ENCODE measurements at places on chromosomes 13 and 19.

- DNase-seq = no peak
Measured at GRCh38 chr19:12802267-12803106, 618 bp downstream of the THSD8 start.

DNA sequence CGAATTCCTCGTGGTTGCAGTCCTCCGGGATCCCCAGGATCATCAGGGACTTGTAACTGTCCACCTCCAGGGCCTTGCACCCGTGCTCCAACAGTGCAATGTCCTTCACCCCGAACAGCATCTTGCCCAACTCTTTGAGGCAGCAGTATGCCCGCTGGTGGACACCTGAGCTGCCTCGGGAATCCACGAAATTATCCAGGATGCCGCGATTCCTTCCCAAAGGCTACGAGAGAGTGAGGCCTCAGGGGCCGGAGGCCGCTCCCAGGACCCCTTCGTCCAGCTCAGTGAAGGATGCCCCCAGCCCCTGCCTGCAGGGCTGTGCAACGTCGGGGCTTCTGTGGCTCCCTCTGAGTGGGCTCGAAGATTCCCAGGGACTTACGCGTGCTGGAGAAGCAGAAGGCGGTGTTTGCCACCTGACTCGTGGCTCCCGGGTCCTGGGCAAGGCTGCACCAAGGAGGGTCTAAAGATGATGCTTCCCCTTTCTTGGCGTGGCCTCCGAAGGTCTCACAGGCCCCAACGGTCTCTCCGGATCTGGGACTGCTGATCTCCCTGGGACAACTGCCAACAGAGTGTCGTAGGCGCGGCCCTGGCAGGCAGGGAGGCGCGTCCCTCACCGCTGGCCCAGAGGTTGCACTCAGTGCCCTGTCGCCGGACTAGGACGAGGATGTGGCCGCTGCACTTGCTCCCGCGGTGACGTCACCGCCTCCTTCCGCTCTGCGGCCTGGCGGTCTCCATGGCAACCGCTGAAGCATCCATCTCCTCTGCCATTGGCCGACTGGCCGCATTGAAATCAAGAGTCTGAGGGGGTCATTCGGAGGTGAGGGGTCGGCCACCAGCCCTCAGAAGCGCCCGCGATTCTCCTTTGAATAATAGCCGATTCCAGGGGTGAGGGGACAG lies at the start of gene PNMA8C:
TSS of gene PNMA8C (minus strand) at position 698 of the 897 bp plus-strand sequence. CDS start at position 121, 577 bp downstream.
- DNase-seq = peak; percentile 28

DNA sequence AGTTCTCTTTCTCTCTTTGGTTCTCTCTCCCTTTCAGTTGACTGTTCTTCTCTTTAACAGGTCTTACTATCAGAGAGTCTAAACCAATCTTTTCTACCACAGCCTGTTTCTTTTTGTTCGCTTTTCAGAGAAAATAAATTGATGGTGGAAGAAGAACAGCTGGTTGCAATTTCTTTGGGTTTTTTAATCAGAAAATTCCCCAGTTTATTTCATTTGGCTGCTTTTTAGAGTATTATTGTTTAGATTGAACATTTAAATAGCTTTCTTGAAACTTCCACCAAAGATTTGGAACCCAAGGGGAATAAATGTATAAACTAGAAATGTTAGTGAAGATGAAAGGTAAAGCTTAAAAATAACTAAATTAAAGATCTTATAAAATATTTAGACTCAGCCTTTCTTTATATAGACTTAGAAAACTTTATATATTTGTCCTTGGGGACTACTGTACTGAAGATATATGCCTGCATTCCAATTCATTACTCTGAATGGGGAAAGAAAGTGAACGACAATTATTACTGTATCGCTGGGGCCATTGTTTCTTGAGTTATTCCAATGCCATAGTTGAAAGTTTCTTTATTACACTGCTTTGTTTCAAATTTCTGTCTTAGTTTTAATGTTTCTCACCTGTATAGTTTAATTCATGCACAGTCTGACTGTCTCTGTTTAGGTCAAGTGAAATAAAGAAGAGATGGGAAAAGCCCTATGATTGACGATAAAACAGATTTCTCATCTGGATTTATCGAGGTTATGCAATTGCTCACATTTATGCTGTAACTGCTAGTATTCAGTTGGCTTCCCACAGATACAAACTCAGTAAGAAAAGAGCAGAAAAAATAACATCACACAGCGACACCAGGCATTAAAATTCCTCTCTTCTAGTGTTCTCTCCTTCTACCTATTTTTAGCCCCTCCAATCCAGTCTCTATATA lies 169.4 kb upstream of the CSNK1A1L start:
- DNase-seq = no peak

- DNase-seq = no peak
Measured at GRCh38 chr19:11797491-11797890, 832 bp upstream of the ZNF491 start.

DNA sequence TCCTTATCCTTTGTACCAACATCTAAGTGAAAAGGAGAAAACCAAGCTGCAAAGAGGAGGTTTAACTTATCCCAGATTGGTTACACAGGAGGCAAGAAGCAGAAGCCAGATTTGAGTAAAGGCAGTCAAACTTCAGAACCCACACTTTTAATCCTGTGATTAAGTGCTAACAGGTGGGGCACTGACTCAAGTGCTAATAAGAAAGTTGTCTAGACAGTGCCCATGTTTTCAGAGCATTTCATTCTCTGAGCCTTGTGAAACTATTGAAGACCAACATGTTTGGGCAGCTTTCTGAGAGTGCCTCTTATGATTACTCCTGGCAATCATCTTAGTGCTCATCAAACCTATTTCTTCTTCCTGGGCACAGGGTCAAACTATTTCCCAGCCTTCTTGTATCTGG lies 380.8 kb downstream of the KCNRG start:
- no peak for DNase-seq

DNA sequence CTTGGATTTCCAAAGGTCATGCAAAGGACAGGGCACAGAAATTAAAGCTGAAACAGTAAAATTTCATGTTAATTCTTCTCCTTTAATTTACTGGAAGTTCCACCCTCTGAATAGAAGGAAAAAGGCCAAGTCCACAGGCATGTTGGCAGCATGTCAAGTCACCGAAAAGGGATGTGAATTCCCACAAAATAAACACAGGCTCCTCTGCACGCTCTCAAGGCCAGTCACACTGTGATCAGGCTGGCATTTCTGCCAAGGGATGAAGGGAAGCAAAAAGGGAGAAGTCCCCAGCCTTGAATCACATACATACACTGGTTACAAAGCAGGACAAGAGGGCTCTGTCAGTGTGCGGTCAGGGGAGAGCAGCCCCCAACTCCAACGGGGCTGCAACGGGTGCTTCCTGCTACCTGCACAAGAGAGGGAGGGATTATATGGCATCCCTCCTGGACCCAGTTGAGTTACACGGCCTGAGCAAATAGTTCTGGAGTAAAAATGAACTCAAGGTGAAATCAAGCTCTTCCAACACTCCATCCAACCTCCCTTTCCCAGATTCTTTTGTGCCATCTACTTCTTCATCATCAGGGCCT lies 6.9 kb downstream of the DCLK1 start:
- no peak for DNase-seq

DNA sequence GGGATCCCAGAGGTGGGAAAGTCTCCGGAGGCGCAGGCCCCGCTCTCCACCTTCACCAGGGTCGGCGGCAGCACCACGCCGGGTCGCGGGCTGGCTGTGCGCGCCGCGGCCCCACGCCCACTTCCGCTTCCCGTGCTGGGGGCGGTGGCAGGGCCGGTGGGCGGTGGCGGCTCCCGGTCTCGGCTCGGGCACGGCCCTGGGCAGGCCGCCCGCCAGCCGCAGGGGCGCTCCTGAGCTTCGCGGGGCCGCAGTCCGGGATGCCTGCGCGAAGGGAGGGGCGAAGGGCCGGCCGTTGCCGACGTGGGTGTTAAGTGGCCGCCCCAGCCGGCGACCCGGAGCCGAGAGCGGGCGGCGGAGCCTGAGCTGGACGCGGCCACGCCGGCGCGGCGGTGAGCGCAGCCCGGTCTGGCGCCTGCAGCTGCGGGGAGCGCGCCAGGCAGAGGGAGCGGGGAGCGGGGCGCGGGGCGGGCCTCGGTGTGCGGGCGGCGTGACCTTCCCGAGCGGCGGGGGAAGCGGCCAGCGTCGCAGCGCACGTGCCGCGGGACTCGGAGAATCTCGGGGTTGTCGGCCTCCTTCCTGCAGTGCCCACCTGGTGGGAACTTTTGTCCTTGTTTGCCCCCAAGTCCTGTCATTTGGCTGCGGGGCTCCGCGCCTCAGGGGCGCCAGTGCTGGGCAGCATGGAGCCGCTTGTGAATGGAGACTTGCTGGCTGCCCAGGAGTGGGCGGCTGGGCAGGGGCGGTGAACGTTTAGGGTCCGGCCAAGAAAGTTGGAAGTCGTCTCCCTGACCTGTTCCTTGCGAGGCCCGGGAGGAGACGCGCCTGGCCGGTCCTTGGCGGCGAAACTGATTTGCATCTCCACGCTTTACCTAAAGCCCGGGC lies at the start of gene SLC25A15:
TSS of gene SLC25A15 (plus strand) at position 337 of the 879 bp plus-strand sequence. CDS start 3,616 bp downstream, outside the sequence.
- peak; percentile 68 for DNase-seq

DNA sequence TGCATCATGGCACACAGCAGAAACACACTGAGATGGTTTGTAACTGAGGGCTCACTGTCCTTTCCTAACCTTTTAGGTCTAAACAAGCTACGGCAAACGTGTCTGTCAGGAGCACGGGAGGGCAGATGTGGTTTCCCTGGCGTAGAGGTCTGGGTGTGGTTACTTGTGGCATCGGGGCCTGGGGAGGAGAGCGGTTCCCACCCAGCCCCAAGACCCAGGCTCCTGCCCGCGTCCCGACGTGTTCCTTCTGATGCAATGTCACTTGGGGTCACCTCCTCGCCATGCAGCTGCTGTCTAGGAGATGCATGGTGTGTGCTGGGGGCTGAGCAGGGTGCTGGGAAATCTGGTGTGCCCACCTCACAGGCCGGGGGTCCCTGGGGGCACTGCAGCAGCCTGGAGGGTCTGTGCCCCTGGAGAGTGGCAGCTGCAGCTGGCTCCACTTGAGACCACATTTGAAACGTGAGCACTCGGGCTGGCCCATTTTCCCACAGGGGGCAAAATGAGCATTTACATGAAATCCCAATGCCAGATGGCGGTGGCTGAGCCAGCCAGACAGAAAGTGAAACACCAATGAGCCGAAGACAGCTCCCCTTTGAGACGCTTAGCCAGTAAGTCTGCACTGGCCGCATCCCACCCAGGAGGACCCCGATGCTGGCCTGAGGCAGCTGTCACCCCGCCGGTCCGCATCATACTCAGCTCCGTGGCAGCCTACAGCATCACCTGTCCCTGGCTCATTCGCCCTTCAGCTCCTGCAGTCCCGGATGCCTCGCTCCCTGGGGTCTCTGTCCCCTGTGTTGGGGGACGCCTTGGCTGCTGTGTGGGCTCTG lies 22.3 kb upstream of the MYDGF start:
- no peak for DNase-seq

DNA sequence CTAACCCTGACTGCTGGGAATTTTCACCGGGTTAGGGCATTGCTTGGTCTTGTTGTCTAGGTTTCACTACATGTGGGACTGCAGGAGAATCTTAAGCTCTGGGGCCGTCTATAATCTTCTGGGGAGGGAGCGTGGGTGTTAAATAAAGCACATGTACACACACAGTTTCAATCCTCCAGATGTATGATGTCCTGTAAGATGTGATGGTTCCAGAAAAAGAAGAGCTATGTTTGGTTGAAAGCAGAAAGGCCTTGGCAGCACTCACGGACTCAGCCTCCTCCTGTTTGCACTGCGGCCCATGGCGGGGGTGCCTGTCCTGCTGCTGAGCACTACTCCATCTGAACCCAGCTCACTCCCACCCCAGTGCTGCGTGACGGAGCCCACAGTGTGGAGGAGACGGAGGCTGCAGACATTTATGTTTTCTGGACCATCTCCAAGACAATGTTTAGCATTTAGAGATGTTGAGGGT lies 343.5 kb downstream of the TEX29 start:
- DNase-seq = no peak

DNA sequence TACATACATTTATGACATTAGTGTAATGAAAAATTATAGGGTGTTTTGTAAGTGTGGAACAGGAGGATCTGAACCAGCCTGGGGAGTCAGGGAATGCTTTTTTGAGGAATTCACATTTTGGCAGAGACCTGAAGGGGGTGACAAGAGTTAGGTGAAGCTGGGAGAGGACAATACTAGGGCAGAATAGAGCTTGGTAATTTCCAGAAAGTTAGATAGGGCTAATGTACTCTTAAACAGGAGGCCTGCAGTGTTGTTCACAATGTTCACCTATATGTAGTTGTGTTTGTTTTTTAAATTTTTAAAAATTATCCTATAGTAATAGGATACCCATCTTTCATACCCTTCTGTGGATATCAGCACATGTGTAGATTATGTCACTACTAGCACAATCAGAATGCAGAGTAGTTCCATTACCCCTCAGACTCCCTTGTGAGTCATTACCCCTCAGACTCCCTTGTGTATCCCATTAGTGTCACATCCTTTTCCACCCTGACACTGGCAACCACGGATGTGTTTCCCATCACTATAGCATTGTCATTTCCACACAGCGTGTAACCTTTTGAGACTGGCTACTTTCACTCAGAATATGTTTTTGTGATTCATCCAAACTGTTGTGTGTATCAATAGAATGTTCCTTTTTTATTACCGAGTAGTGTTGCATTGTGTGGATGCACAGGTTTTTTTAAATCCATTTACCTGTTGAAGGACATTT lies 43.1 kb downstream of the PCCA start:
- DNase-seq = no peak

- no peak for DNase-seq
Measured at GRCh38 chr19:38685666-38686529, 38.4 kb downstream of the ACTN4 start.

GRCh38 chr19:57363688-57364181 lies 384 bp downstream of the TRAPPC2B start:
- DNase-seq = no peak

DNA sequence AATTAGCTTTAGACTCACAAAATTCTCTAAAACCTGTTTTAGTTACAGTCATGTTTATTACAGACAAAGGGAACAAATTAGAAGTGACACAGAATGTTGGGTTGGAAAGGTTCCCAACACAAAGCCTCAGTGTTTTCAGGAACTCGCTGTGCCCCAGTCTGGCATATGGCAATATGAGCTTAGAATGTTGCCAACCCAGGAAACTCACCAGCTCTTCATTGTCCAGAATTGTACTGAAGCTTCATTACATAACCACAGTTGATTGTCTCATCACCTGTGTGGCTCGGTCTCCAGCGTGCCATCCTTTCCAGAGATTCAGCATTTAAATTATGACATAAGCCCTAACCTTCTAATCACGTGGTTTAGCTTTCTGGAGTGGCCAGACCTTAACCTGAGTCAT lies 19.1 kb downstream of the ZNF264 start:
- DNase-seq = no peak

DNA sequence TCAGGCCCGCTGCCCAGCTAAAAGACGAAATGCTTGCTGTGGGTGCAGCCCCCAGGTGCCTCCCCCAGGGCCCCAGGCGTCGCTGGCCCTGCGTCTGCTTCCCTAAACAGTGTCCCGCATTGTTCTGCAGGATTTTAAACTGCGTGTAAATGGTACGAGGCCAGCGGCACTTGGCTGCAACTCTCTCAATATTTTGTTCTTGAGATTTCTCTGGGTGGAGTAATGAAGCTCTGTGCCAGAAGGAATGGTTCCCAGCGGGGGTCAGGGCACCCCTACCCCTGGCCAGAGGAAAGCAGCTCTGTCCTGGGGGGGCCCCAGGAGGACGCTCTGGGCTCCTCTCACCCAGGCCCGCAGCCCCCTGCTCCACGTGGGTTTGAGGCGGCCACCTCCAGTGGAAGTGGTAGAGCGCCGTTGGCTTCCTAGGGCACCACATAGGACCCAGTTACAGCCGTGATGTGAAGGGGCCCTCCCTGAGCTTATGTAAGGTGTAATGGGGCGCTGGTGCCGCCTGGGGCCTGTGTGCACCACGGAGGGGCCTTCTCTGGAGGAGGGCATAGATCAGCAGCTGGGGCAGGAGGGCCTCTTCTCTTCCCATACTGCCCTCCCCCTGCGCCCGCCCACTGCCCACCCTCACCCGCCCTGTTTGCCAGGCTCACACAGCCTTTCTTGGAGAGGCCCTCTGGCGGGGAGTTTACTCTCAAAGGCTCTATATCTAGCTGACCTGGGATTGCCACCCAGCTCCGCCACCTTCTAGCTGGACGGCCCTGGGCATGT lies 19.8 kb downstream of the PAK4 start:
- DNase-seq = no peak
